ENCODE measurements at places on chromosomes 3 and 15.

- no peak overlapping the region for H3K4me3 ChIP-seq
- no peak for DNase-seq
- peaks cover 3% of the 10 kb centered on the region for H3K27me3 ChIP-seq
Observed at GRCh38 chr3:77328690-77329089, 288.8 kb downstream of the ROBO2 start.

GRCh38 chr3:65004795-65005295, 317.0 kb upstream of the ADAMTS9 start:
- peaks cover 4% of the 10 kb centered on the region for H3K4me1 ChIP-seq
- no peaks in the 10 kb centered on the region for H3K27me3 ChIP-seq
- no peak overlapping the region for H3K4me3 ChIP-seq
- H3K27ac ChIP-seq, result no peak overlapping the region
- no peaks in the 10 kb centered on the region for H3K36me3 ChIP-seq
- DNase-seq, result no peak

DNA sequence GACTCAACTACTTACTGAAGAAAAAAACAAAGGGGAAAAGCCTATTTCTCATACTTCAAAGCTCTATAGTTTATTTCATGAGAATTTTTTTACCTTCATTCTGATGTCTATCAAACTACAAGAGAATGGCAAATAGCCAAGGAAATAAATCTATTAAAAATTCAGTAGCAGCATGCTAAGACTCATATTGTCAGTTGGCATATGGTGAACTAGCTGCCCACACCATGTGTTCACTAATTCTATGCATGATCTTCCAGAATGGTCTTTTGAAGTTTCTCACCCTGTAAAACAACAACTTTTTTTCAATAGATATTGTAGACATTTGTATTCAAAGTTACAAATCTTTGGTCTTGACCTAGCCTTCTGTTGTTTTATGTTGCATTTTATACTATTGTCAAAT, 386.2 kb downstream of the RSL24D1 start:
- no peak overlapping the region for H3K4me3 ChIP-seq
- no peaks in the 10 kb centered on the region for H3K4me1 ChIP-seq
- no peak for DNase-seq
- no peak overlapping the region for H3K27ac ChIP-seq
- H3K36me3 ChIP-seq, result no peaks in the 10 kb centered on the region

- no peaks in the 10 kb centered on the region for H3K4me1 ChIP-seq
- H3K27ac ChIP-seq, result no peak overlapping the region
- no peak overlapping the region for H3K4me3 ChIP-seq
Observed at GRCh38 chr3:25695731-25696420, 31.2 kb upstream of the TOP2B start.

GRCh38 chr15:74146277-74146800, 16.0 kb downstream of the ISLR2 start:
- no peak for DNase-seq
- H3K4me1 ChIP-seq, result no peaks in the 10 kb centered on the region
- no peaks in the 10 kb centered on the region for H3K36me3 ChIP-seq
- H3K4me3 ChIP-seq, result no peak overlapping the region
- no peak overlapping the region for H3K27ac ChIP-seq
- no peaks in the 10 kb centered on the region for H3K27me3 ChIP-seq

DNA sequence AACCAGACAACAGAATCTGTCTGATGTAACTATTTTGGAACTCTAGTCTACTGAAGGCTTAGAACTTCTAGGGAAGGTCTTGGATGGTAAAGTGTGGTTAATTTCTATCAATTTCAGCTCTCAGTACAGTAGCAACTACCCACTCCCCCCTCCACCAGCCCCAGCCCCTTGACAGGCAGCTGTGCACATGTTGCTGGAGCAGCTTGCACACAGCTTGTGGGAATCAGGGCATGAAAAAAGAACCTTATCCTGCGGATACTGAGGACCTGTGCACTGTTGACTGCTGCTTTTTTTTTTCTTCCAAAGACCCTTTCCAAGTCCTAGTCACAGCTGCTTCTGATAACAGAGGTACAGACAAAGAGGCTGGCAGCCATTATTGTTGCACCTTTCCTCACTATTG, 81.5 kb upstream of the UBP1 start:
- H3K36me3 ChIP-seq, result peaks cover 14% of the 10 kb centered on the region
- no peaks in the 10 kb centered on the region for H3K4me1 ChIP-seq
- H3K4me3 ChIP-seq, result no peak overlapping the region
- H3K27ac ChIP-seq, result no peak overlapping the region
- no peaks in the 10 kb centered on the region for H3K27me3 ChIP-seq

DNA sequence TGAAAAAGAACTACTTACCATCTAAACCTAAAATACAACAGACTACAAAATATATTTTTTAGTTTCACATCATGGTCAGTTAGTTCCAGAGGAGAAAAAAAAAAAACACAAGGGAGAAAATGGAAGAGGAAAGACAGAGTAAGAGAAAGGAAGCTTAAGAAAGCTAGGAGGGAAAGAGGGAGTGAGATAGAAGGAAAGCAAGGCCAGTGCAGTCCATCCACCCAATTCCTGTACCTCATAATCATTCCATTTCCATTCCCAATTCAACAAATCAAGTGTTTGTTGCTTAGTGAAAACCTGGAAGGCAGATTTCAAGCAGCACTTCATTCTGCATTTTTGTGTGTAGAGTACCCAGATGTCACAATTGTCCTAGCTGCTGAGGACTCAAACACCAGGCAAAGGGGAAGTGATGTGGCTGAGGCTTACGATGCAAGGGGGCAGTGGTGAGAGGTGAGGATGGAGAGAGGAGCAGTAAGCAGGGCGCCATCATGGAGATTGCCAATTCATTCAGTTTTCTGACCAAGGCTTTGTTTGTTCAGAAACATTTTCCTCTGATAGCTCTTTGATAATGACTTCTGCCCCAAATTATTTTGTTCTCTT, 83.6 kb upstream of the GSK3B start:
- H3K4me1 ChIP-seq, result peaks cover 42% of the 10 kb centered on the region
- H3K27me3 ChIP-seq, result no peaks in the 10 kb centered on the region
- H3K4me3 ChIP-seq, result no peak overlapping the region
- H3K27ac ChIP-seq, result peak overlapping the region; percentile 95

DNA sequence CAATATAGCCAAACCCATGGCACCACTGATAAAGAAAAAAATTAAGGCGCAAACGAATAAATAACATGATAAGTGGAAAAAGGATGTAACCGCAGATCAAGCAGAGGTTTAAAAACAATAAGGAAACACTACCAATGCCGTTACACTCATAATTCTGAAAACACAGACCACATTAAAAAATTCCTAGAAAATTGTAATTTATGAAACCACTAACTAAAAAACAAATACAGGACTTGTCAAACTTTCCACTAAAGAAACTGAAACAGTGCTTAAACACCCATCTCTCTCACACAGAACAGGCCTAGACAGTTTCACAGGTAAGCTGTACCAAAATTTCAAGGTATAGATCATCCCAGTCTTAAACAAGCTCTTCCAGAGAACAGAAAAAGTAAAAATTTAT, 28.4 kb downstream of the PCSK6 start:
- no peak for DNase-seq
- no peak overlapping the region for H3K4me3 ChIP-seq
- H3K36me3 ChIP-seq, result no peaks in the 10 kb centered on the region
- H3K27ac ChIP-seq, result no peak overlapping the region

GRCh38 chr15:55526559-55527036, 18.6 kb upstream of the DNAAF4 start:
- H3K4me1 ChIP-seq, result no peaks in the 10 kb centered on the region
- H3K27ac ChIP-seq, result no peak overlapping the region
- H3K36me3 ChIP-seq, result no peaks in the 10 kb centered on the region
- DNase-seq, result no peak
- peaks cover 7% of the 10 kb centered on the region for H3K27me3 ChIP-seq

DNA sequence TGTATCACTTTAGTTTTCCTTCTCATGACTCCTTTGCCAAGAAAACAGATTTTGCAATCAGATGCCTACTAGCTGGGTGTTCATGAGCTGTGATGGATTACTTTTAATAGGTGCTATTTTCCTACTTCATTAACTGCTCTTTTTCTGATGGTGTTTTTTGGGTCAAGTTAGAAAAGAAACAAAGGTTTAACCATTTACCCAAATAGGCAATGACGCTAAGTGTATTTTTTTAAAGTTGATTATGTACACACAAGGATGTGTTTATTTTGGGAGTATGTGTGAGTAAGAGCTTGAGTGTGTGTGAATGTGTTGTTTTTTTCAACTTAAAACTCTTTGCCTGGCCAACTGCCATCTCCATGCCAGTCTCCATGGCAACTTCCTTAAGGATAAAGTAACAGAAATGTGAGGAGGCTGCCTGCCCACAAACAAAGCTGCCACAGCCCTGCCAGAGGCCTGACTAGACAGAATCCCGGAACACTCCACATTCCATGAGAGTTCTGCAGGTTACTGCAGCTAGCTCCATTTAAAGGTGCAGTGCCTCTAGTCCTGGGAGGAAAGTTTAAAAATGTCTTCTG, 215.6 kb upstream of the RBMS3 start:
- H3K36me3 ChIP-seq, result no peaks in the 10 kb centered on the region
- no peaks in the 10 kb centered on the region for H3K27me3 ChIP-seq
- DNase-seq, result peak; percentile 94
- peak overlapping the region; percentile 22 for H3K27ac ChIP-seq
- peaks cover 25% of the 10 kb centered on the region for H3K4me1 ChIP-seq

DNA sequence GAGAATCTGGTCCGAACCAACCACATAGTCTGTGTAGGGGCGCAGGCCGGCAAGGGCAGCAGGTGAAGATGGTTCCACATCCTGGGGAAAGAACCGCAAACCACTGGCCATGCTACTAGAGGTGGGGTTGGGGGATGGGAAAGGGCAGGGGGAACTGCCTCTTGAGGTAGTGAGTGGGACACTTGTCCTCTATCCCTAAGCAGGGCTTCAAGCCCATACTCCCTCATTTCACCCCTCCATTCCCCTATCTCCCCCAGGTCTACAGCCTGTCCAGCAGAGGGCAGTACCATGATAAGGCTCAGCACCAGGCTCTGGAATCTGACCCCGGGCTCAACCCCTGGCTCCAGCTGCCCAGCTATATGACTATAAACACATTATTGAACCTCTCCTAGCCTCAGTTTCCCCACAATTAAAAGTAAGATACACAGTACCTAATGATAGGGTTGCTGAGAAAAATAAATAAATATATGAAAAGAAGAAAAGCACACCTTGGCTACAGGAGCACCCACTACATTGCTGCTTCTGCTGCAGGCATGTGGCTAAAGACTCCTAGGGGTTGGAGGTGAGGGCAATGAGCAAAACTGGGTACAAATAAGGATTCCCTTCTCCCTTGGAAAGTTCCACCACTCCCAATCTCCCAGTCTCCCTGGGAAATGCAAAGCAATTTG, 6.3 kb downstream of the GORASP1 start:
- no peak overlapping the region for H3K27ac ChIP-seq
- H3K4me3 ChIP-seq, result no peak overlapping the region
- DNase-seq, result no peak
- peaks cover 9% of the 10 kb centered on the region for H3K4me1 ChIP-seq
- no peaks in the 10 kb centered on the region for H3K27me3 ChIP-seq

DNA sequence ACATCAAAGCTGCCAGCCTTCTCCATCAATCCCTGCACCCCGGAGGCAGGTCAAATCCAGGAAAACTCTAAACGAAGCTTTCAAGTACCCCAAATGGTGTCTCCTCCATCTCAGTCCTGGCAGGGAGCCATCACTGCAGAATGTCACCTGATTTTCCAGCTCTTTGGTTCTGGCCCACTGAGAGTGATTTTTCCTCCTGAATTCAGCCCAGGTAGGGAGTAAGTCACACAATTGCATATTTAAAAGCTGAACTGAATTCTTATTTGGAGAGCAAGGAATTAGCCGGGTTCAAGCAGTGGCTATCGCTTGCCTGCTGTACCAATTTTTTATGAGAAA, 5.3 kb downstream of the RFTN1 start:
- no peaks in the 10 kb centered on the region for H3K4me1 ChIP-seq
- no peak overlapping the region for H3K4me3 ChIP-seq
- no peaks in the 10 kb centered on the region for H3K27me3 ChIP-seq
- no peak for DNase-seq

DNA sequence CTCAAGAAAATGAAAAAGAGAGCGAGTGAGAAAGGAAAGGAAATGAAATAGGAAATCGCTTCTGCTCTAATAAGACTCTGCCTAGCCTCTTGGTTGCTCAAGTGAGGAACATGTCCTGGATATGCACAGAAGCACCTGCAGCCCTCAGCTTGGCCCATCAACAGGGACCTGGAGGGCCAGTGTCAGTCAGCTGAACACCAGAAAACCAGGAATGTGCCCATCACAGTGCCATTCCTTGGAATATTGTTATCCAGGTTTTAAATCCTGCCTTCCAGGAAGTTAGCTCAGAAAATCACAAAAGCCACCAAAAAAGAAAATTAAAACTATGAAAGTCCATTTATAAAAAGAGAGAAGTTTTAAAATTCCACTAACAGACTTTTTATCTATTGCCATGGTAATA, 173.4 kb upstream of the TPM1 start:
- DNase-seq, result no peak
- no peaks in the 10 kb centered on the region for H3K4me1 ChIP-seq
- H3K27me3 ChIP-seq, result no peaks in the 10 kb centered on the region
- no peak overlapping the region for H3K27ac ChIP-seq
- H3K4me3 ChIP-seq, result no peak overlapping the region

DNA sequence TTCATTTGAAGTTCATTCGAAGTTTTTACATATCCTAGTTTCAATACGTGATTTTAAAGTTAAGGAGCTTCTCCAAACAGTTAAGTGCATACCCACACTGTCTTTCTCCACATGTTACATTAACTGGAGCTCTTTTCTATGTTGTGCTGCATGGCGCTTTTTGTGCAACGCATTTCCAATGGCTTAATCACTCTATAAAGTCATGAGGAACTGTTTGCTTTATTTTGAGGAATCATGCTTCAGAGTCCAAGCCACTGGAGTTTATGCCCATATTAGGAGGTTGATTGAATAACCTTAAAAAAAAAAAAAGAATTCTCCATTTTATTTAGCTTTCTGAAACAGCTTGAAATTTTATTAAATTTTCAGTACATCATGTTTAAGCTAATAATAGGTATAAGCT, 109.4 kb upstream of the MBNL1 start:
- no peaks in the 10 kb centered on the region for H3K36me3 ChIP-seq
- H3K27ac ChIP-seq, result peak overlapping the region; percentile 36
- DNase-seq, result no peak
- no peaks in the 10 kb centered on the region for H3K27me3 ChIP-seq
- no peak overlapping the region for H3K4me3 ChIP-seq

DNA sequence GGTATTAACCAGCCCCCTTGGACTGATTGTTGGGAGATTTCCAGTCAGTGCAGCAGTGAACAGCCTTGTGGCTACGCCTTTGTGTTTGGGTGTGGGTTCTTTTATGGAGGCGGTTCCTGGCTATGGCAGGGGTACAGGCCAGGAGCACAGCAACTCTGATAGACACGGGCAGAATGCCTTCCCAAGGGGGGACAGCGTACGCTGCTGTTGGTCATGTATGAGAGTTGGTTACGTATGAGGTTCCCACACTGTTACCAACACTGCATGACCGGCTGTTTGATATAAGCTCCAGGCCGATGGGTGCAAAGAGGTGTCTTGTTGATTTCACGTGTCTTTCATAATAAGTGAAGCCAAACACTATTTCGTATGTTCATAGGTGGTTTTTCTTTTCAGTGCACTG, 187.8 kb downstream of the NSMCE3 start:
- H3K4me3 ChIP-seq, result no peak overlapping the region
- no peak overlapping the region for H3K27ac ChIP-seq
- no peaks in the 10 kb centered on the region for H3K36me3 ChIP-seq
- no peaks in the 10 kb centered on the region for H3K4me1 ChIP-seq
- DNase-seq, result peak; percentile 28

Measured in RWPE2 (cell line).